ENCODE measurements at places on chromosomes 5 and 9.

DNA sequence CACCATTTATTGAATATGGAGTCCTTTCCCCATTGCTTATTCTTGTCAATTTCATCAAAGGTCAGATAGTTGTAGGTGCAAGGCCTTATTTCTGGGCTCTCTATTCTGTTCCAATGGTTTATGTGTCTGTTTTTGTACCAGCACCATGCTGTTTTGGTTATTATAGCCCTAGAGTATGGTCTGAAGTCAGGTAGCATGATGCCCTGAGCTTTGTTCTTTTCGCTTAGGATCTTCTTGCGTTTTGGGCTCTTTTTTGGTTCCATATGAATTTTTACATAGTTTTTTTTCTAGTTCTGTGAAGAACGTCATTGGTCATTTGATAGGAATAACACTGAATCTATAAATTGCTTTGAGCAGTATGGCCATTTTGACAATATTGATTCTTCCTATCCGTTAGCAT is 40.2 kb upstream of the IFNE start:
- DNase-seq = no peak

GRCh38 chr5:82593481-82593880 is 315.3 kb upstream of the RPS23 start:
- no peak for DNase-seq

DNA sequence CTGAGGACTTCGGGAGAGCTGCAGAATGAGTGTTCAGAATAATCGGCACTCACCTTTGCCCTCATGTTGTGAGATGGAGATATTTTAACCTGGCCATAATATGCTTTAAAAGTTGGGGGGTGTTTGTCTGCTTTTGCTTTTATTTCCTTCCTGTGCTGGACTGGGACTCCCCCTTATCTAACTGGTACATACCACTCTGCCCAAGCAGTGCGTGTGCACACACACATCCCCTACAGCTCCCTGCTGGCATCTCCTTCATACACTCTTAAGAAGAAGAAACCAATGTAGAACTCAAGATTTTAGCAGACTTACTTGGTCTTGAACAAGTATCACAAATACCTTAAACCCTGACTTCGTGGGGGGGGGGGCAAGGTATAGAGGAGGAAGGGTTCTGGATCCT is 146.2 kb upstream of the DMRT1 start:
- DNase-seq = no peak

GRCh38 chr5:114449860-114450421 is 88.1 kb downstream of the KCNN2 start:
- peak; percentile 68 for DNase-seq

DNA sequence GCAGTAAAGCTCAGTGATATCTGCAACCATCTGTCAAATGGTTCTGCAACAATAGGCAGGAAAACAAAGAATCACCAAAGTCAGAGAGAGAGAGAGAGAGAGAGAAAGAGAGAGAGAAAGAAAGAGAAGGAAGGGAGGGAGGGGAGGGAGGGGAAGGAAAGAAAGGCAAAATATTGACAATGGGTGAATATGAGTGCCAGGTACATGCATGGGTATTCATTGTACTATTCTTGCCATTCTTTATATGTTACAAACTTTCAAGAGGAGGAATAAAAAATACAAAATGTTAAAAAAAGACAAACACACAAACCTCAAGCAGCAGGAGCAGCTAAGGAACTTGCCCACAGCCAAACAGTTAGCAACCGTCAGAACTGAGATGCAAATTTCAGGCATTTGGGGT is 350.8 kb upstream of the RFX3 start:
- no peak for DNase-seq

DNA sequence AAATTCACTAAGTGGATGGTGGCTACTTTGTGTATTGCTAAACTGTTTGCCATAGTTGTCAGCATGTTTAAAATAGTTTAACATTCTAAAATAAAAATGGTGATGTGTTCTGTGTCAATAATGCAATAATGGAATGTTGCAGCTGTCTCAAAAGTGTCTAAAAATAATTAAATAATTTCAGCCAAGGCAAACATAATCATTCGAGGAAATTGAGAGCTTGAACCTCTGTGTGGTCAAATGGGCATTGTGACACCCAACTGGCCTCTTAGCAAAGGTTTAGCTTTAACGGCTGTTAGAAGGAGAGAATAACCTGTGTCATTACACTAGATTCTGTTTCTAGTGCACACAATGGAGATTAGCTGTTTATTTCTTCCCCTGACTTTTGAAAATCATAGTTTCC is 278.5 kb downstream of the TMEM167A start:
- DNase-seq = no peak

DNA sequence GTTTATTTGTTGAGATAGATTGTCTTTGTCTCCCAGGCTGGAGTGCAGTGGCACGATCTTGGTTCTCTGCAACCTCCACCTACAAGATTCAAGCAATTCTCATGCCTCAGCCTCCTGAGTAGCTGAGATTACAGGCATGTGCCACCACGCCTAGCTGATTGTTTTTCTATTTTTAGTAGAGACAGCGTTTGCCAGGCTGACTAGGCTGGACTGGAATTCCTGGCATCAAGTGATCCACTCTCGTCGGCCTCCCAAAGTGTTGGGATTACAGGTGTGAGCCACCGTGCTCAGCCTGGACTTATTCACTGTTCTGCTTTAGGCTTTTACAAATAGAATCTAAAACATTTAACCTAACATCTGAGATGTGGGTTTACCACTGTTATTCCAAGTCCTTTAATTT is 91.3 kb downstream of the COMMD10 start:
- DNase-seq = no peak

DNA sequence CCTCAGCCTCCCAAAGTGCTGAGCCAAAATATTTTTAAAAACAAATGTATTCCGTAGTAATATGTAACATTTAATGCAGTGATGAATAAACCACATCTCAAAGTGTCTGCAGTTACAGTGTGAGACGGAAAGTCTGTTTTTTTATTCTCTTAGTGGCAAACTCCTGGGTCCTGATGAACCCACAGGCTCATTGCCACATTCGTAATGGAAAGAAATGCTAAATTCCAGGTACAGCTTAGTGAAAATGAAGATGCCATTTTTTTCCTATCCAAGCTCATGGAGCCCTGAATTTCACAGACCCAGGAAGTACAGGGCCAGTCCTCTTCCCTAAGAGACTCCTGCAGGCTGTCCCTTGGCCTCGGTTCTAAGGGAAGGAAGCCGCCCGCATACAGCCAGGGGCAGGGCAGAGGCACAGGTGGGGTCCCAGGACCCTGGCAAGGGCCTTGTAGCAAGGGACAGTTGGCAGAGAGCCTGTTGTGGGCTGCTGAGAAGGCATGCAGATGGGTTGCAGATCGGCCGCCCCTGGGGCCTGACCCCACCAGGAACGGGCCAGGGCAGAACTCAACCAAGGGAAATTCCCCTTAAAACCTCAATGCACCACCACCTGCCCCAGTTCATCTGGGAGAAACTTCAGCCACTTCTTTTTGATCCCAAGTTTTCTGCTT is 36.2 kb downstream of the IPPK start:
- DNase-seq = no peak

DNA sequence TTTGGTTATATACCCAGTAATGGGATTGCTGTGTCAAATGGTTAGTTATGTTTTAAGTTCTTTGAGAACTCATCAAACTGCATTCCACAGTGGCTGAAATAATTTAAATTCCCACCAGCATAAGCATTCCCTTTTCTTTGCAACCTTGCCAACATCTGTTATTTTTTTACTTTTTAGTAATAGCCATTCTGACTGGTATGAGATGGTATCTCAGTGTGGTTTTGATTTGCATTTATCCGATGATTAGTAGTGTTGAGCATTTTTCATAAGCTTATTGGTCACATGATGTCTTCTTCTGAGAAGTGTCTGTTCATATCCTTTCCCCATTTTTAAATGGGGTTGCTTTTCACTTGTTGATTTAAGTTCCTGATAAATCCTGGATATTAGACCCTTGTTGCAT is 435.7 kb upstream of the RIOK2 start:
- no peak for DNase-seq

GRCh38 chr9:108545436-108545835 is 310.4 kb downstream of the ACTL7B start:
- DNase-seq = no peak

DNA sequence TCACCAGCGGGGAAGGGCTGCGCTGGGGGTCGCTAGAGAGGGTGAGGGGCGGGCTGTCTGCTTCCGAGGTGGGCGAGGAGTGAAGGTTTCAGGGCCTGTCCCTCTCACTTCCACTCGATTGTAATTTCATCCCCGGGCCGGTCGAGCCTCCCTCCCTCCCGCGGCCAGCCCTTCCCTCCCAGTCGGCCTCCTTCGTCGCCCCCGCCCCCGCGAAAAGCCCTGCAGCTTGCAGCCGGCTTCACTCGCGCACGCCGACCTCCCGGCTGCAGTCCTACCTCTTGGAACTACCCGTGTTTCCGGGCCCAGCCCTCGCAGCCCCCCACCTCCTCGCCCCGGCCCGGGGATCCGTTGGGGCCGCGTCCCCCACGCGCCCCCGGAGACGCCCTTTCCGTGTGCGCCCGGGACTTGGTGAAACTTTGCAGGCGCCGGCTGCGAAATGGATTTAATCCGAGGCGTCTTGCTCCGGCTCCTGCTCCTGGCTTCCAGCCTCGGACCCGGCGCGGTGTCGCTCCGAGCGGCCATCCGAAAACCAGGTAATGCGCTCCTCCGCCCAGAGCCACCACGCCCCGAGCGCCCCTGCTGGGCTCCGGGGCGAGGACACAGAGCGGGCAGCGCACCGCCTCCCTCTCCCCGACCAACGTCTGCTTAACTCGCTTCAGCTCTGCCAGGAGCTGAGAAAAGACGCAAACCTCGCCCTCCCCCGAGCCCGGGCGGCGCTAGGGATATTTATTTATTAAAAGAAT is at the start of gene EGFLAM:
Gene EGFLAM (plus strand): TSS at position 241 of the 743 bp plus-strand sequence. CDS start 196 bp downstream, at position 437.
- DNase-seq = no peak

DNA sequence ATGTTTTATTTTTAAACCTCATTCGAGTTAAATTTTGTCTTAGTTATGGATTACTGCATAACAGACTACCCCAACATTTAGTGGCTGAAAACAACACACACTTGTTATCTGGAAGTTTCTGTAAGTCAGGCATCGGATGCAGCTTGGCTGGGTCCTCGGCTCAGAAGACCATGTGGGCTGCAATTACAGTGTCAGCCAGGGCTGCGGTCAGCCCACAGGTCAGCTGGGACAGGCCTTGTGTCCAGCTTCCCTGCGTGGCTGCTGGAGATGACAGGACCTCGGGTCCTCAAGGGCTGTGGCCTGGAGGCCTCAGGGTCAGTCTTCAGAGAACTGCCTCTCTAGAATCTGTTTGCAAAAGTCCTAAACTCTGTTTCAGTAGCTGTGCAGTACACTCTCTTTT is 219.0 kb upstream of the IRX1 start:
- no peak for DNase-seq

DNA sequence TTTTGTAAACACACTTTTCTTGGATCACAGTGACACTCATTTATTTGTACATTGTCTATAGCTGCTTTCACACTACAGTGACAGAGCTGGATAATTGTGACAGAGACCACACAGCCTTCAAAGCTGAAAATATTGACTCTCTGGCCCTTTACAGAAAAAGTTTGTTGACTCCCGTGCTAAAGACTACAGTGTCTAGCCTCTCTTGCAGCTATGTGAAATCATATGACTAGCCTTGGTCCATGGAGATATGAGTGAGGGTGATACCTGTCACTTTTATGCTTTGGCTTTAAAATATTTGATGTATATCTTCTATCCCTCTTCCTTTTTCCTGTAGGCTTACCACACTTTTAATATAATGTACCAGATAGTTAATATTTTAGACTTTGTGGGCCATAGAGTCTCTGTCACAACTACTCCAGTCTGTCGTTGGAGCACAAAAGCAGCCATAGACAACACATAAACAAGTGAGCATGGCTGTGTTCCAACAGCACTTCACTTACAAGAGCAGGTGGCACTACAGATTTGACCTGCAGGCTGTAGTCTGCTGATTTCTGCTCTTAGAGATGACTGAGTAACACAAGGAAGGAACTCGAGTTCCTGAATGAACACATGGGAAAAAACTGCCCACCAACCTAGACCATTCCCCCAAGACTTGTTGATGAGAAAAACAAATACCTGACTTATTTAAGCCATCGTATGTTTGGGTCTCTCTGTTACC is 73.5 kb upstream of the ANKRD55 start:
- DNase-seq = no peak

- no peak for DNase-seq
Observed at GRCh38 chr5:138711087-138711486, 42.1 kb upstream of the CTNNA1 start.

DNA sequence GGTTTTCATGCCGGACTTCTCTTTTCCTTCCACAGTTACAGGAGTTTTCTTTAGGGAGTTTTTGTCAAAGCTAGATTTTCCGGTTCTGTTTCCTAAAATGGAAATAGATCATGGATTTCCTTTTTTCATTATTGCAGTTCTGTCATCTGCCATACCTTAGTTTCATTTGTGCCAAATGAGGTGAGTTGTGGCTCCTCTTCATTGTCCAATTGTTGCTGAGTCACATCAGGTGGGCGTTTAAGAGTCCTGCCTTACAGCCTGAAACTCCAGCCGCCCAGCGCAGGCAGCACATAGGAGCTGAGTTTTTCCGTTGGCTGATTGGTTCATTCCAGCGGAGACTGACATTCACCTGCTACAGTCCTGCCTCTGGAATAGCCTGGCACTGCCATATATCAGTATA is 14.1 kb downstream of the SLC25A25 start:
- DNase-seq = no peak

GRCh38 chr5:149852641-149853330 is 91.8 kb downstream of the PDE6A start:
- no peak for DNase-seq

GRCh38 chr5:113147101-113147508 is 170.5 kb downstream of the DCP2 start:
- DNase-seq = no peak

GRCh38 chr9:122360891-122361290 is 9.9 kb upstream of the PTGS1 start:
- no peak for DNase-seq

DNA sequence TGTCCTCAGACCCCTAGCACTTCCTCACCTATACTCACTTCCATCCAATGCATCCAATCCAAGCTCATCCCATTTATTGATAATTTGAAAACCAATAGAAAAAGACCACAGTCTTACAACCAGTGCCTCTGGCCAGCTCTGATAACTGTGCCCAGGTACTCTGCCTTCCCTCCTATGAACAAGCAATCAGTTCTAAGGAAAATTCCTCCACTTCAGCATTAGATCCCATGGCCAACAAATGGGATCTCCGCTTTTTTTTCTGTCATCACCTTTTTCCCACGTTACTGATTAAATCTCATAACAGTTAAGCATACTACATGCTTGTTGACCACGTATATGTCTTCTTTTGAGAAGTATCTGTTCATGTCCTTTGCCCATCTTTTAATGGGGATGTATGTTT is 41.7 kb upstream of the GLIS3 start:
- DNase-seq = no peak

DNA sequence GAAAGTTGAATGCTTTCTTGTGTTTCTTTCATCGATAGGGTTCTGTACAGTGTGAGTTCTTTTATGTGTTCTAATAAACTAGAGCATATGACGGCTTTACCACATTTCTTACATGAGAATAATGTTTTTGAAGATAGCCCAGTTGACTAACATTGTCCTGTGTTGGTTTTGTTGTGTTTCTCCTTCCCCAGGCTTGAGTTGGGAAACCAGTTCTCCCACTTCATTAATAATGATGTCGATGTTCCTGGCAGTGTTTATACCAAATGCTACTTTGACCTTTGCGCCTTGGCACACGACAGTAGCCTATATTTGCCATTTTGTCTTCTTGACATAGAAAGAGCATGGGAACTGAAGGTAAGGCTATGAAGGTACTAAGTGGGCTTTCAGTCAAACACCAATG is 14.4 kb upstream of the ZNF782 start:
- no peak for DNase-seq
